A549 (cell line): ENCODE measurements at places on chromosomes 2 and 18.
A peak's percentile ranks its signal among the peaks of the same experiment; 100 is the strongest.

- no peak for DNase-seq
Observed at GRCh38 chr2:114031605-114032505, 142.0 kb downstream of the ACTR3 start.

DNA sequence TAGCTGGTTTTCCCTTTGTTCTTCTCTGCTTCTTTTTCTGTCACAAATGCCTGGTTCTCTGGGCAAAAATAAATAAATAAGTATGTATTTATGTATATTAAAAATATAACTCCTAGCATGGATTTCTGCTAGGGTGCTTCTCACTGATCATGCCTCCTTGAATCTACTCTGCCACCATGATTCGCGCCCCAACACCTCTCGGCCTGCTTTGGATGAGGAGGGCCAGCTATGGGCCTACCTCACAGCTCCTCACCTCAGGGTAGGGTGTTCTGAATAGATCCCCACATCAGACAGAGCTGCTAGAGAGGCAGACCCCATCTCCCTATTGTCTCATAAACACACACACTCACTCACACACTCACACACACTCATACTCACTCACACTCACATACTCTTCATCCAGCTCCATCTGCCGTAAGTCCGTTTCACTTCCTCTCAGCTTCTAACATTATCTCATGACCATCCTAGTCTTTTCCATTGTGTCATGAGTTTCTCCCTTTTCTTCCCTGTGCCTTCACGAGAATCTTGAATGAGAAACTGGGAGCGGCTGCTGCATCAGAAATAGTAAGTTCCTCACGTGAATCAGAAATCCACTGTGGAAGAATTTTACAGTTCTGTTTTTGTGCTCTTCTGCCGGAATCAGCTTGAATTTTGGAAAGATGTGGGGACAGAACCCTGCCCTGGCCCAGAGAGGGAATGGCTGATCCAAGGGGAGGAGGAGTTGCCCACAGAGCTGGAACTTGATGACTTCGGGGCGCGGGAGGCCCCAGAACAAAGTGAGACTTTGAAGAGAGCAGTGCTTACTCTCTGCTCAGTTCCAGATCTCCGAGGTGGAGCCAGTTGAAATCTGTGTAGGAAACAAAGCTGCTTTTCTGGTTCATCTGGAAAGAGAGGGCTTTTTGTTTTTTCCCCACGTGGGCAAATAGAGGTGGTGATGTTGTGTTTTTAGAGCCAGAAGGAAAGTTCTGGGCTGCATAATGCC, 20.9 kb downstream of the ANXA4 start:
- no peak for DNase-seq

DNA sequence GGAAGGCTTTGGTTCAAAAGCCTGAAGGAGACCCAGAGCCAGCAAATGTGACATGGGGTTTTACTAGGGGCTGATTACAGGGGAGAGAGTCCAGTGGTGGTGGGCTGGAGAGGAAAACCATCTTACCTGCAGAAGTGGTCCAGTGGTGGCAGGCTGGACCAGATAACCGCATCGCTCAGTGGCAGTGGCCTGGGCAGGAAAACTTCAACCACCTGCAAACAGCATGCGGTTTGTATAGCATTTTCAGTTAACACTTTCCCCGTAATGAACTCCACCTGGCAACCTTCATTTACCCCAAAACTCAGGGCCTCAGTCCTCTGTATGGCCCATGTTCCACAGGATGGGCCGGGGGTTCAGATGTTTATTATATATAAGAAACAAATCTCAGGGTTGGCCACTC, 114.4 kb downstream of the LRRTM1 start:
- no peak for DNase-seq

DNA sequence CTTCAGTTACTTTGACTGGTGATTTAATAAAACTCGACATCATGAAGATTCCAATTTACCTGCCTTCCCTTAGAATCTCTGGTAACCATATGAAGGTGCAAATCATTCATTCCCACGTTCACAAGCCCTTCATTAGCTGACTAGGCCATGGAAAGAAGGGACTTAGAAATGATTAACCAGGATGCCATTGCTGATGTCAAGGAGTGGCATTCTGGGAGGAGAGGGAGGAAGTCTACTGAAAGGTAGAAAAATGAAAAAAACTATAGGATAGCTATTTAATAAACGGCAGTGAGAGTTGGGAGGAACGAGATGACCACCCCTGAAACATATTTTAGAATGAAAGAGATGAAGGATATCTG, 1.4 kb downstream of the ATIC start:
- DNase-seq: no peak

GRCh38 chr2:14907014-14907612, 274.6 kb downstream of the LRATD1 start:
- DNase-seq: peak; percentile 18

- no peak for DNase-seq
Observed at GRCh38 chr2:162143969-162144368, 8.1 kb downstream of the GCG start.

DNA sequence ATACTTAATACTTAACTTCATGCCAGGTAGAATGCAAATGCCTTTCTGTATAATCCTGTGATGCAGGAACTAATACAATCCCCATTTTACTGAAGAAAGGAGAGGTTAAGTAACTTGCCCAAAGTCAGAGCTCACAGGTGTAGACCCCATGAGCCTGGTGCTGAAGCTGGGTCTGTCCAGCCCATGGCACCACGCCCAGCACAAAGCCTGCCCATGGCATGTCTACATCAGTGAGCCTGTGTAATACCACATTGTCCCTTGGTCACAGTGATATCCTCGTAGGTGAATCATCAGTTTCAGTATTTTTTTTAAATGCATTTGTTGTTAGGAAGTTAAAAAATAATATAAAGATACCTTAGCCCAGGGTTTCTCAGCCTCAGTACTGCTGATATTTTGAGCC, 69.9 kb upstream of the MCFD2 start:
- DNase-seq: peak; percentile 41

DNA sequence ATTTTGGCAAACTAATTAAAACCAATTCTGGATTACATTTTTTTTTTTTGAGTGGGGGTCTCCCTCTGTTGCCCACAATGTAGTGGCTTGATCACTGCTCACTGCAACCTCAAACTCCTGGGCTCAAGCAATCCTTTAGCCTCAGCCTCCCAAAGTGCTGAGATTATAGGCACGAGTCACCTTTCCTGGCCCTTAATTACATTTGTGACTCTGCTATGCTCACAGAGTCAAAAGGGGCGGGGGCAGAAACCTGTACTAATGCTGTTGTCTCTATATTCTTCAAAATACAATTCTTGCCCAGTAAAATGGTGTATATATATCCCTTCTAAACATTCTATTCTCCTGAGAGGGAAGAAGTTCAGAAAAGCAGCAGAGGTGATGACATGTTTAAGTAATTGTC, 23.2 kb downstream of the PRKD3 start:
- DNase-seq: no peak

GRCh38 chr2:98874186-98874689, 61.8 kb downstream of the CRACDL start:
- no peak for DNase-seq

DNA sequence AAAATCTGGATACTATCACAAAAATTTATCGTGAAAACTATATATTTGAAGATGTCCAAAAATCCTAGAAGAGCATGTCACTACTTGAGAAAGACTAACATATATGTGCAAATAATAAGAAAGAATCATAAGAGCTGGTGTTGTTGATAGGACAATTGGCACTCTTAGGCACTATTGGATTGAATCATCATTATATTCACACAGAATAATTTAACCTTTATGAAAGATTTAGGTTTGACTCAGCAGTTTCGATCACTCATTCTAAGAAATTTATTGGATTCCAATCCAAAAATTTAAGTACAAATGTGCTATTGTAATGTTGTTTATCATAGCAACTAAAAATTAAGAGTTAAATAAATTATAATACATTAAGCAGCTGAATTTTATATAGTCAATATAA, 503.6 kb downstream of the SPAG16 start:
- DNase-seq: no peak

GRCh38 chr2:195456771-195457170, 200.3 kb upstream of the SLC39A10 start:
- DNase-seq: no peak

GRCh38 chr2:101508636-101509035, 33.7 kb upstream of the RFX8 start:
- no peak for DNase-seq

DNA sequence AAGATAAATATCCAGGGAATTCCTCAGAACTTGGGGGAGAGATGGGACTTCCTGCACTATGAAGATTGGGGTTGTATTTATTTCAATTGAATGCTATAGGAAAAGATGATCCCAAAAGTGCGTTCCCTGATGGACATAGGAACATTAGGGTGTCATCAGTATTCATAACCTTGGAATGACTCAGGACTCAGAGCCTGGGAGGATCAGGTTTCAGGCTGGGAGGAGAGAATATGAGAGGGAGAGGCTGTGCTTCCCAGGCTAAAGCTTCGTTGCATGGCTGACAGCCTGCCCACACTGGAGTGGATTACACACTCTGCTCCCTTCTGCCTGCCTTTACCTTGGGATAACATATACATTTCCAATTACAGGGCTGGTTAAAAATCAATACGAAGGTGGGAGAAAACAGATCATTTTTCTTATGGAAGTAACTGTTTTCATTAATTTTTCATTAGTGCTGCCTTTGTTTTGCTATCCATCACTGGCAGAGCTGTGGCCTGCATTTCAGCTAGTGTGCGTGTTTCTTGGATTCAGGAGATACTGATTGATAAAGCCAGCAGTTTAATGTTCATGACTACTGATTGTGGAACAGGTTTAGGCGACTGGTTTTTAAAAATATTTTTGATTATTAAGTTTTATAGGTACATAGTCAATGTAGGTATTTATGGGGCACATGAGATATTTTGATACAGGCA, 118.7 kb downstream of the KCTD1 start:
- DNase-seq: peak; percentile 68

DNA sequence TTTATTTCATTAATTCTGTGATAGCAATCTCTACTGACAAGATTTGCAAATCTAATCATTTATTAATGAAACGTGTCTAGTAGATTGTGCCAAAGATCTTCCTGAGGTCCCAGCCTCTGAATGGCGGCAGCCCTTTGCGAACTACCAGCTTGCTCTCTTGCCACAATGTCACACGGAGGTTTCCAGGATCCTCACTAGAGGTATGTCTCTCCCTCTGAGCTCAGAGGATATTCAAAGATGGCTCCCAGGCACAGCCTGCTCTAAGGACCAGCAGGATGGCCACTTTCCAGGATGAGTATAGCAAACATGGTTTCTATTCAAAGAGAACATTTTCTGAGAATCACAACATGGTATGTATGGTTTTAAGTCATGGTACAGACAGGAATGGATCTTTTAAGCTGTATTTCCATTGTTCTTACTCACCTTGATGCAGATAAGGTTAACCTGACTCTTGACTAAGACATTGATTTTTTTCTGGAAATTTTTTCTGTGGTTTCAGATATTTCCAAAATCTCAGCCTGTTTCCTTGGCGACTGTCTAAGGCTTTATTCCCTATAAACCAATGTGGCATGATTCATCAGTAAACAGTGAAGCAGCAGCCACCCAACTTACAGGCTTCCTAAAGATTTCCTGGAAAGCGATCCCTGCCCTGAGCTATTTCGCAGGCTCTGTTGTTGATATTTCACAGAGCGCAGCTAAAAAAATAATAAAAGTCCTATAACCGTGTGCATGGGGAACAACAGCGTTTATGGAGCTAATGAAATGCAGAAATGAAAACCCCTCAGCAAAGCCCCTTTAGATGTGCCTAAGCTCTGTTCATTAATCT, 54.1 kb upstream of the KLF7 start:
- peak; percentile 43 for DNase-seq

DNA sequence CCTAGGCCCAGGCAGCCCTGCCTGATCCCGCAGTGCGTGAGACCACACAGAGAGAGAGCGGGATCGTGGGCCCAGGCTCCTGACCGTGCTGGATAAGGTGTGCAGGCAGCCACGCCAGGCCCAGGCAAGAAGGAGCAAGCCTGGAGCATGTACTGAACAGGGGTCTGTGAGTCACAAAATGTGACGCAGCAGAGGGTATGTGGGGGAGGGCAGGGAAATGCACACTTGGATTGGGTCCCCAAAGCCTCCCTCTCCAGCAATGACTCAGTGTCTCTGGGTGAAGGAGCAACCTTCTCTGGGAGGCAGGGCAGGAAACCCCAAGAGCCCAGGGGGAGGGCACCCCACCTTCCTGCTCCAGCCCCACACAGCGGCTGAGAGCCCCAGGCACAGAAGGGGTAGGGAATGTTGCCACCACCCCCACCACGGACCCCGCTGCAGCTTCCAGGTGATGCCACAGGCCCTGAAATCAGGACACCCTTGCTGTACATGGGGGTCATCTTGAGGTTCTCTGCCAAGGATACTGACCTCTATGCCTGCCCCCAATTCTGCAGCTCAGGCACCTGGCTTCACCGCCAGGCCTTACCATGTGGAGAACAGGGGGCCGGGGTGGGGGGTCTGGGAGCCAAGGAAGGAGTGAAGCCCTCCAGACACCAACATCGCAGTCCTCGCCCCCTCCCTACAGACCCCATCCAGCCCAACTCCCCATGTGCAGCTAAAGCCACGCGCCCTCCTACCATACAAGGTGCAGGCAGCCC, 1.3 kb upstream of the GPC1 start:
- DNase-seq: peak; percentile 84

- DNase-seq: no peak
Observed at GRCh38 chr2:3469486-3469885, 49.8 kb downstream of the ADI1 start.

DNA sequence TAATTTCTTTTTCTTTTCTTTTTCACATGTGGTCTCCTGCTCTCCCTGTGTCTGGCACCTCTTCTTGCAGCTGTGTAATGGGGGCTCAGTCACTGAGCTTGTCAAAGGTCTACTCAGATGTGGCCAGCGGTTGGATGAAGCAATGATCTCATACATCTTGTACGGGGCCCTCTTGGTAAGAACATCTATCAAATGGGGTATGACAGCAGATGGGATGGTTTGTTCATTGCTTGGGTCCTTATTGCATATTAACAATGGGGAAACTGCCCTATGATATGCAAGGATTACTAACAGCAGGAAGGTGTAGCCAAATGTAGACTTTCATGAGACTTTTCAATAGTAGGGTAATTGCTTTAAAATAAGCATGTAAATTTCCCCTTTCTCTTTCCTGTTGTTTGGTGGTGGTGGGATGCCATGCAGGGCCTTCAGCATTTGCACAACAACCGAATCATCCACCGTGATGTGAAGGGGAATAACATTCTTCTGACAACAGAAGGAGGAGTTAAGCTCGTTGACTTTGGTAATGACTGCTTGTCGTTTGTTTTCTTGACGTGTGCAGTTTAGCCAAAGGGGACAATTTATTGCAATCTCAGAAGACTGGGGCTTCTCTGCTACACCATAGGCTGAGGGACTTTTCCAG, 36.5 kb downstream of the MYO3B start:
- DNase-seq: no peak

- DNase-seq: no peak
Observed at GRCh38 chr2:127121353-127121752, 14.4 kb upstream of the BIN1 start.

GRCh38 chr18:48929941-48930713, 20.6 kb downstream of the SMAD7 start:
- DNase-seq: peak; percentile 89

GRCh38 chr2:192379736-192380135, 185.0 kb upstream of the TMEFF2 start:
- no peak for DNase-seq

DNA sequence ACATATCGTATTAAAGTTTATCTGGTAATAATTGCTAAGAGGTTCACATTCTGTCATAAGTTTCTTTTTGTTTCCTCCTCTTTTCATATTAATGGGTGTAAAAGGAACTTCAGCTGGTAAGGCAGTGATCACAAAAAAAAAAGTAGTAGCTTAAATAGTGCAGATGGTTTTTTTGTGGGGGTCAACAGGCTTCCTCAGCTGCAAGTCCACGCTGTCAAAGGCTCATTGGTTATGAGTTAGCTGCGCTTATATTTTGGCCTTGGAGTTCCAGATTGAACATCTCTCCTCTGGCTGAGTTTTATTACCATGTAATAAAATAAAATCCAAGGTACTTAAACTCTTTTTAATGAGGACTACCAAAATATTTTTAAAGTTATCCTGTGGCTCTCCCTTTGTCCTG, 277.0 kb upstream of the ZEB2 start:
- no peak for DNase-seq
